Fibroblast of skin of right quadriceps (primary cell): ENCODE measurements at places on chromosomes 7 and 10.
A peak's percentile ranks its signal among the peaks of the same experiment; 100 is the strongest.

DNA sequence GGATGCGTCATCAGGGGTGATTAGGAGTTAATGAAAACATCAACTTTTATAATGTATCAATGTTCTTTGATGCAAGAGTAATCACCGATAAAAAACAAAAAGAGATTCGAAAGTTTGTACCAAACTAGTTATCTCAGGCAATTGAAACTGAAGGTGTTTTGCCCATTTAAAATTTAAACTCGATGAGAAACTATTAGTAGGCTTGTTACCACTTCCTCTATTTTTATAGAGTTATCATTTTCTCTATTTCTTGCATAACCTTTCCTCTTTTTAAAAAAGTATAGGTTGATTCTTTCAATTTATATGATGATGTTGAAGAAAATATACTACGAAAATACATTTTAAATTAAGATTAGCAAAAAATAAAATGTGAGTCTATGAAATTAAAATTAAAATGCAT is 597.3 kb upstream of the POT1 start:
- no peak for DNase-seq

DNA sequence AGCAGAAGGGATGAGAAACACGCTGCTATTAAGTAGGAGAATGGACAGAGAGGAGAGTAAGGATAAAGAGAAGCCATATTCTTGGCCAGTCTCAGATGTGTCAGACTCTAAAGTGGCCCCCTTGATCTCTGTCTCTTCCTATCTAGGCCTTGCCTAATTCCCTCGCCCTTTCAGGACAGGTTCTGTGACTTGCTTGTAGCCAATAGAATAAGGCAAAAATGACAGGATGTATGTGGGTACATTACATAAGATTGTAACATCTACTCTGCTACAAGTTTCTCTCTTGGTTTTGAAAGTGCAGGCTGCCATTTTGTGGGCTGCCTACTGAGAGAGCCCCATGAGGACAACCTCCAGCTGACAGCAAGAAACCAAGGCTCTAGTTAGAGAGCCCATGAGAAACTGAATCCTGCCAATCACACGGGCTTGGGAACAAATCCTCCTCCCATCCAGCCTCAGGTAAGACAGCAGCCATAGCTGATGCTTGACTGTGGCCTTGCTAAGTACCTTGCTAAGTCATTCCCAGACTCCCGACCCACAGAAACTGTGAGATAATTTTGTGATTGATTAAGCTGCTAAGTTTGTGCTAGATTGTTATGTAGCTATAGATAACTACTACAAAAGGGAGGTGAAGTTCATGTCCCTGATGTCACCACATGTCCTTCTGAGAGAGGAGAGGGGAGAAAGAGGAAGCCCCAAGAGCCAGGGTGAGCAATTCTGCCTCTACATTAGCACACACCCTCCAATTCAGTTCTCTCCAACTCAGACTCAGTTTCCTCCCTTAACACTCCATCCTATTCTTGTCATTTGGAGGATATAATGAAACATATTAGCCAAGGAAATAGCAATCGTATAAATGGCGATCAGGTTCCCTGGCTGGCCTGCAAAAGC is 185.5 kb downstream of the SGMS1 start:
- no peak for DNase-seq

- no peak for DNase-seq
These were observed 176.5 kb upstream of the PHF14 start for GRCh38 chr7:10797157-10797556.

- DNase-seq, result no peak
These were observed 162.2 kb upstream of the ITGB1 start for GRCh38 chr10:33120275-33120674.

- peak; percentile 73 for DNase-seq
These were observed at the start of gene CLDN15 for GRCh38 chr7:101237206-101238067. TSS of gene CLDN15 (minus strand) at chr7:101237802. CDS start at chr7:101237581, 221 bp downstream.

DNA sequence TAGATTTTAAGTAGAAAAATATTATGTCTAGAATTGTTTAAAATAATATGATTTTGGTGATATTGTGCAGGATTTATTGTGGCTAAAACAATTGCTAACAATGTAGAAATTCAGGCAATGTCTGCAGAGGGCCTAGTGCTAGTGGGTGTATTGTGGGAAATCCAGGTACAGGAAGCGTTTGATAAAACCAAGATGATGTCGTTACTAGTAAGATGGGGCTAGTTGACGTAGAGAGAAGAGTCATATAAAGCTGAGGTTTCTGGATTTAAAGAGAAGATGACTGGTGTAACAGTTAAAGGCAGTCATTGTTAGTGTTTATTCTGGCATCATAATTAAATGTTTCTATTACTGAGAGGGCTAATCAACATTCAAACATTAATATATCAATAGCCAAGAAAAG is 43.5 kb downstream of the ADK start:
- peak; percentile 47 for DNase-seq

GRCh38 chr10:71635251-71635866 is 84.2 kb downstream of the C10orf105 start:
- no peak for DNase-seq

DNA sequence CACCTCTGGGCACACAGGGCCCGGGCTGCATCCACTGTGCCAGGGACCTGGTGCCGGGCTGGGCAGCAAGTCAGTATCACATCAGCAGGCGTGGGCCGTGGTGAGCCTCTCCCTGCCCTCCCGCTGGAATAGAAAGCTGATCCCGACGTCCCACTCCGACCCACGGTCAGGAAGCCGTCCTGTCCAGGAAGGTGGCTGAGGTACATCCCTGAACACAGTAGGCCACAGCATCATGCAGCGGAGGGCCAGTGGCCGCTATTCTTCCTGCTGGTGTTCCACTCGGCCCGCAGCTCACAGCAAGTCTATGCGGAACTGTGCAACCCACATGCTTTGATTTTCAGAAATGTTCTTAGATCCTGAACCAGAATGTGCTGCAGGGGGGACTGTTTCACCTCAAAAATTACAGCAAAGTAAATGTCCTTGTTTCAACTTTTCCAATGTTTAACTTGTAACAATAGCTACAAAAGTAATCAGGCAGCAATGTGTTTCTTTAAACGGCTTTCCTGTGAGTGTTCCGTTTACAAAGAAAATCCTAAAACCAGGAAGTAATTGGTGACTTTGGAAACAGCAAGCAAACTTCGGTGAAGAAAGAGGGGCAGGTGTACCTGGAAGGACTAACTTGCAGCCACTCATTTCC is 676 bp upstream of the GPR146 start:
- DNase-seq, result no peak

- DNase-seq, result no peak
These were observed 64.6 kb downstream of the JAZF1 start for GRCh38 chr7:28116041-28116440.

- DNase-seq, result no peak
These were observed 6.9 kb downstream of the RADIL start for GRCh38 chr7:4876586-4876985.

DNA sequence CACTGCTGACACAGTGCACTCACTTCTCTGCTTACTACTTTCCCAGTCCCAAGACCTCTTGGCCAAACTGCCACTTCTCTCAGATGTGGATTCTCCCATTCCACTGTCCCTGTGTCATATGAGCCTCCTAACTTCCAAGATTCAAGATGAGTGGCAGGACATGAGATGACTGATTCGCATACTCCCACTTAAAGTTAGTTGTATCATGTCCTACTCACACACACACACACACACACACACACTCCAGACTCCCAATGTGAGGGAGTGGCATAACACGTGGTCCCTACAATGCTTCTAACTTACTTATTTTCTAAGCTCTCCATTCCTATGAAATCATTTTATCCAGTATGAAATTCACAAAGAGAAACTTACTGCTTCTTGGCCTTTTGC is 67.0 kb upstream of the CAV2 start:
- peak; percentile 27 for DNase-seq

GRCh38 chr10:94133239-94133638 is 139.5 kb downstream of the PLCE1 start:
- DNase-seq, result peak; percentile 14

DNA sequence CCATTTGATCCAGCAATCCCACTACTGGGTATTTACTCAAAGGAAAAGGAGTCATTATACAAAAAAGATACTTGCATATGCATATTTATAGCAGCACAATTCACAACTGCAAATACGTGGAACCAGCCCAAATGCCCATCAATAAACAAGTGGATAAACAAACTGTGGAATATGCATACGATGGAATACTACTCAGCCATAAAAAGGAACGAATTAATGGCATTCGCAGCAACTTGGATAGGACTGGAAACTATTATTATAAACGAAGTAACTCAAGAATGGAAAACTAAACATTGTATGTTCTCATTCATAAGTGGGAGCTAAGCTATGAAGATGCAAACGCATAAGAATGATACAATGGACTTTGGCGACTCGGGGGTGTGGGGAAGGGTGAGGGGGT is 108.6 kb downstream of the MICU1 start:
- DNase-seq, result no peak

DNA sequence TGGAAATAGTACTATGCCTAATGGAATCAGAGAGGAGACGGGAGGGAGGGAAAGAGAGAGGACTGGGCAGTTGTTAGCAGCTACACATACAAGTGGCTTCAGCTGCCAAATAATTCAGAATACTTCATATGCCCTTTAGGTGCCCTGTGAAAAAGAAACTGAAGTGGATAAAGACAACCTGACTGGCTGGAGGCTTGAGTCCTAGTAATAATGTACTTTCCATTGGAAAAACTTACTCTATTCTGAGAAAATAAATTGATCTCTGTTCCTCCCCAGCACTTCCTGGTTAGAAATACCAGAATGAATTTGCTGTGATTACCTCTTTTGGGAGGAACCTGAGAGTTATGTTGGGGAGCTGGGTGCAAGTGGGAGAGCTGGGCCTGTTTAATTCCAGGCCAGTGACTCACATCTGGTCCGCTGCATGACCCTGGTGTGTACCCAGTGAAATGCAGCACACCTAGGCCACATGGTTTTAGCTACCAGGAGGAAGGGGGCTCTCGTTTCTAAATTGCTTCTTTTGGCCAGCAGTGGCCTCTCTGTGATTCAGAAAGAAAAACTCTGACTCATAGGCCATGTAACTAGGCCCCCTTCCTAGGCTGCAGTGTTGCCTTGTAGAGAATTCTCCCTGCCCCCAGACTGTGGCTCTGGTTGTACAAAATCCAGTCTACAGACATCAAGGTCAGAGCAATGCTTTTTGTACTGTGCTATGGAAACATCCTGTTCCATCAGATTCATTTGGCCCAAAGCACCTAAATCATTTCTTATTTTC is 6.5 kb downstream of the AGFG2 start:
- peak; percentile 93 for DNase-seq

DNA sequence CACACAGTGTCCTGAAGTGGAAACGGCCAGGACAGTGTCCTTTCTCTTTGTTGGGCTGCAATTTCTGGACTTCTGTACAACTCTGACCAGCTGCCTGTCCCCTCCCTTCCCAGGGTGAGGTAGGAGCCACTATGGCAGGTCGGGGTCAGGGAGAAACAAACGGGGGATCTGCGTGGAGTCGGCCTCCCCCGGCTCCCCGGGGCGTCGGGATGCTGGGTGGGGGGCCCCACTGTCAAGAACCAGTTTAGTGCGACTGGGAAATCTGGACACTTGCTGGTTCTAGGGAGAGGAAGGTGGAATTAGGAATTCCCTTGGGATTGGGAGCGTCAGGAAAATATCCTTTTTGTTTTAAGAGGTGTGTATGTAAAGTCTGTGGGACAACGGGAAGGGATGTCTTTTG is 567 bp downstream of the SYCE1 start:
- DNase-seq, result no peak

DNA sequence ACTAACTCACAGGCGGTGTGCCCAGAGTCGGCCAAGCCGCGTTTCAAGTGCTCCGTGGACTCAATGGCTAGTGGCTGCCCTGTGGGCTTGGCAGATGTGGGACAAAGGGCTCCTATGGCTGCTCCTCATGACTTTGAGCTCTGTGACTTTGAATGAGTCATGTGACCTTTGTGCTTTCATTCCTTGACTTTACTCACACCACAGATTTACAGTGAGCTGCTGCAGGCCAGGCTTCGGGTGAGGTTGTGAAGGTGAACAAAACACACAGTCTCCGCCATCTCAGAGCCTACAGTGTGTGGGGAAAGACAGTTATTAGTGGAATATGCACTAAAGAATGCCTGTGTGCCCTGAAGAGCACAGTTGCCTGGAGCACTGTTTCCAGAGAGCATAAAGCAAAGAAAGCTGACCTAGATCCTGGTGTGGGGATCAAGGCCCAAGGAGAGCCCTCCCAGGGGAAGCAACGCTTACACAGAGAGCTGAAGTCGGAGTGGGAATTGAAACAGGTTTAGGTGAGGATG is 29.7 kb upstream of the PLEKHA1 start:
- no peak for DNase-seq

GRCh38 chr10:70615784-70616522 is 13.4 kb upstream of the PRF1 start:
- peak; percentile 14 for DNase-seq

GRCh38 chr7:132353936-132354335 is 222.3 kb downstream of the PLXNA4 start:
- peak; percentile 69 for DNase-seq

DNA sequence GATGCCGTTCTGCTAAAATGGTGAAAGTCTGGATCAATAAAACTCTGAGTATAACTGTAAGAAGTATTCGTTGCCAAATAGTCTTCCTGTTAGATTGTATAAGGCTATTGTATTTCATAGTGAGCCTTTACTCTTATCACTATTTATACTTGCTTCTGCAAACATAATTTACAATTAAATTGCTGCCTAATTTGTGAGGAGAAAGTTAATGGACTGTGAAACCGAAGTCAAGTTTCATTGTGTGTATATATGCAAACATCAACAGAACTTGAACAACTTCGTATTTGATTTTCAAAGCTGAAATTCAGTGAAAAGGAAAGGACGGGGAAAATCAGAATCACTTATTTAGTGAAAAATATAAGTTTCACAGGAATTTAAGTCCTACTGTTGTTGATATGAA is 135.9 kb upstream of the CCDC6 start:
- no peak for DNase-seq

DNA sequence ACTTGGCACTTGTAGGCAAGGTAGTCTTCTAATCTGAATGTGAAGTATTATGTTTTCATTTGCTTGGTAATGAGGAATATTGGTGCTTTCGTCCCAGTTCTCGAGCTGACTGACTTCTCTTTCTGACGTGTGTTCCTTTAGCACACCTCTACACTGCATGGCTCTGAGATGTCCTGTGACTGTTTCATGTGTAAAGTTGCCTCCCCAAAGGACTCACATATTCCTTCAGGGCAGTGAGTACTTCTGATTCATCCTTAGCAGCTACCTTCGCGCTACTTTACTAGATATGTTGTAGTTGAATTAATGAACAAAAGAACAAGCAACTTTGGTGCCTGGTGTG is 113.7 kb downstream of the EGFR start:
- DNase-seq, result no peak

- DNase-seq, result peak; percentile 20
These were observed 86.2 kb downstream of the CREM start for GRCh38 chr10:35212856-35213255.

DNA sequence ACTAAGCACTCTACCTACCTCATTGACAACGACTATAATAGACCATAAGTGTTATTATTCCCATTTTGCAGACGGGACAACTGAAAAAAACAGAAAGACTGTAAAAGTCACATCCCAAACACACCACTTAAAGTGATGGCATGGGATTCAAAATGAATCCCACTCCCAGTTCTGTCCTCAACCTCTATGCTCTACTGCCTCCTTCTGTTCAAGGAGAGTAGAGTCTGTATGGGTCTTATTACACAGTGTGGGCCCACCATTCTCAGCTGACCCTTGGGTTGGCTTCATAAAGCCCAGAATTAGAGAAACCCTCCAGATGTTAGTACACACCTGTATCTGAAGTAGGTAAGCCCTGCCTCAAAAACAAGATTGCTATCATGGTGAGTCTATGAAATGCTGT is 102.2 kb downstream of the GRM8 start:
- no peak for DNase-seq

- no peak for DNase-seq
These were observed 12.3 kb upstream of the RBP3 start for GRCh38 chr10:47335906-47336305.
